ENCODE measurements at places on chromosomes 7 and 10.

DNA sequence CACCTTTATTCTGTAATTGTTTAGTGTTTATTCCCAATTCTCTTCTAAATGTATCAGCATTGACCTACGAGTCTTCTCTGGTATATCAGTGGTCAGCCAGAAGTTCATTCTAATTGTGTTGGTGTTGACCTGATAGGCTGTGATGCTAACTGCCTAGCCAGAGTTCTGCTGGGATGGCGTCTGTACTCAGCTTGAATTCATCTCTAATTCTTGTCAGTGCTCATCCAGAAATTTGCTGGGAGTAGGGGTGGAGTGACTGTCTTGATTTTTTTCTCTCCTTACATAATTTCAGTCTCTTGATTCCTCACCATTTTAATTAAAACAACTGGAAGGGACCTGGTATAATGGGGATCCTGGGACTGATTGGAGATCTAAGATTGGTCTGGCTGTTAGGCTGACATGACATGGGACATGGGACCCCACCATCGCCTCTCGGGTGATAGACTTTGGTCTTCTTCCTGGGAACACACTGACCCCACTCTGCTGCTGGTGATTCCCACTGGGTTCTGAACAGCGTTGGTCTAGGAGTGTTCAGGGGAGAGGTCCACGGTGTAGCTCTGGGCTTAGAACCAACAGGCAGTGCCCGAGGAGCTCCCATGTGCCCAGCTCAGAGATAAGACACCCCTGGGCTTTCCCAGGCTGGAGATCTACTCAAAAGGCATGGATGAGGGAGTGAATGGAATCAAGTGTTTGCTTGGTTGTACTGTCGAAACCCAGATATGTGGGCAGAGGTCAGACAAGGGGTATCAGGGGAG, 3.8 kb downstream of the NEURL1 start:
- DNase-seq: no peak

- DNase-seq: no peak
These were observed 105.0 kb downstream of the KMT2C start for GRCh38 chr7:152330827-152331226.

DNA sequence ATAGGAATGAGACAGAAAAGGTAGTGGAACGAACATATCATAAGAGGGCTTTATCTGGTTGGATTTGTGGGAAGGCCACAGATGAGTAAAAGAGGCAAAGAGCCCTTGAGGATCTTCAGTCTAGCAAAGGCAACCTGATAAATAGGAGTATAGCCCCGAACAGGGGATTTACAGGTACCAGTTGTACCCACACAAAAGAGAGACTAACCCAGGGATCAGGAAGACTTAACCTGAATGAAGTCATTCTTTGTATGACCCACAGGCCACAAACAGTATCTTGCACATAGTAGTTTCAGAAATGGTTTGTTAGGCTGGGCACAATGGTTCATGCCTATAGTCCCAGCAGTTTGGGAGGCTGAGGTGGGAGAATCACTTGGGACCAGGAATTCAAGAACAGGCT, 208.2 kb downstream of the ARHGAP21 start:
- no peak for DNase-seq

GRCh38 chr7:115153769-115154477, 232.0 kb downstream of the MDFIC start:
- DNase-seq: no peak

DNA sequence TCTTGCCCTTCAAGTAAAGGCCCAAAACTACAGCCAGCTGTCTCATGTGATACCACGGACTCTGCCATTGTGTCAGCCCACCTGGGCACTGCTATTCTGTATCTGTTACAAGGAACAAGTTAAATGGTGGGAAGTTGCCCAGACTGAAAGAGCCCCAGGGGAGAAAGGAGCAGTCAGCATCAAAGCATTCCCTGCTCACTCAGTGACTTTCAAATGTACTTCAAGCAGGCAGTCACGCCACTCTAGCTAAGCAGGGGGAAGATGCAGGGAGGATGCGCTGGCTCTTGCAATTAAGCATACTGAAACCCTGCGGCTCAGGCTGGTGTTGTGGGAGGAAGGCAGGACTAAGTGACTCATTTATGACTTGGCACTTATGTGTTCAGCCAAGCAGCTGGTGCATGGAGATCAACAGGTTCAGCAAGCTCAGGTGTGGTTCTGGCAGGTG, 1249.6 kb downstream of the TYW1 start:
- no peak for DNase-seq

DNA sequence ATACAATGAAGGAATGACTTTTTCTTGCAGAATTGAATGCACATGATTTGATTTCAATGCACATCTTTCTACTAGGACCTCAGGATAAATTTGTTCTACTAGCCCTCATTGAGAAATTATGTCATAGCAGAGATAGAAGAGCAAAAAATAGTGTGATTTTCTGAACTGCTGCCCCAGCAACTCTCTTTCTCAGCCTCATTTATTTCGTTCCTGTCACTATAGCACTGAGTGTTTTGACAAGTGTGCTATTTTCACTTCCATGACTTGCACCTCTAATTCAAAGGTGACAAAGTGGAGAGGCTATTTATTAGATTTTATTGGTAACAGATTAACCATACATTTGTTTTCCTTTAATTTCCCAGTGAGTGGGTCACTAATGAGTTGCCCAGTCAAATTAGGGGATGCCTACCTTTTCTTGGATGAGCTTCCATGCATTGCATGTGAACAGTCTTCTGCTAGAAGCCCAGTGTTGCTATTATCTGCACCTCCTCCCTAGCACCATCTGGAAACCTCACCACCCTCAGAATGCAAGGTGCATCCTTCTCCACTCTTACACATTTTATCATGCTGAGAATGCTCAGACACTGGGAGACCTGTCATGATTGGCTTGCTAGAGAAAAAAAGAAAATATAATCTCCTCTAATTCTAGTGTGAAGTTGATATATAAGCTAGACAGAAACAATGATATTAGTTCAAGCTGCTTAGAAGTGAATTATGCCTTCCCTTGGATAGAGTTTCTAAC, 119.6 kb upstream of the CTTNBP2 start:
- no peak for DNase-seq

DNA sequence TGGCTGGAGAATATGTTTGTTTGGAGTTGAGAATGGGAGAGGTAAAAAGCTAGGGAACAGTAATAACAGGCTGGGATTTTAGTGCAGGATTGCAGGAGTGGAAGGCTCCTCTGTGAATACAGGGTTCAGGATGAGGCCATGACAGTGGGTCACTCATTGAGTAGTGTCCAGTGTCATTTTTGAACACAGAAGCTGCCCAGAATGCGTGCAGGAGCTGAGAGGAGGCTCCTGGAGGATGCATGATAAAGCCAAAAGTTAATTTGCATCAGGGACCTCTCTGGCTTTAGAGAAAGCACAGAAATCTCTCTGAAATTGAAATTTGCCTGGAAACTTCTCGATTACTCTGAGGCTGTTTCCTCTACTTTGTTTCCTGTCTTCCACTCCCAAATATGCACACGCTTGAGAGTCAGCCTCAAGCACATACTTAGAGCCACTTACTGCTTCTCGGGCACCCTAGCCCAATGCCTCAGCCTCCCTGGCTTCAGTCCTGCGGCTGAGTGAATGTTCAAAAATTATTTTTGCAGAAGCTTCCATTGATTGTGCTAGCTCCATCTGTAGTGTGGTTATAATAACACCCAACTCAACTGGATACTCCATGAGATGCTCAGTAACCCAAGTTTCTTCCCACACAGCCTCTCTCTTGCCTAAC, 1.8 kb upstream of the GALNT17 start:
- DNase-seq: no peak

- DNase-seq: no peak
These were observed 317.3 kb downstream of the TCERG1L start for GRCh38 chr10:130994191-130994590.

DNA sequence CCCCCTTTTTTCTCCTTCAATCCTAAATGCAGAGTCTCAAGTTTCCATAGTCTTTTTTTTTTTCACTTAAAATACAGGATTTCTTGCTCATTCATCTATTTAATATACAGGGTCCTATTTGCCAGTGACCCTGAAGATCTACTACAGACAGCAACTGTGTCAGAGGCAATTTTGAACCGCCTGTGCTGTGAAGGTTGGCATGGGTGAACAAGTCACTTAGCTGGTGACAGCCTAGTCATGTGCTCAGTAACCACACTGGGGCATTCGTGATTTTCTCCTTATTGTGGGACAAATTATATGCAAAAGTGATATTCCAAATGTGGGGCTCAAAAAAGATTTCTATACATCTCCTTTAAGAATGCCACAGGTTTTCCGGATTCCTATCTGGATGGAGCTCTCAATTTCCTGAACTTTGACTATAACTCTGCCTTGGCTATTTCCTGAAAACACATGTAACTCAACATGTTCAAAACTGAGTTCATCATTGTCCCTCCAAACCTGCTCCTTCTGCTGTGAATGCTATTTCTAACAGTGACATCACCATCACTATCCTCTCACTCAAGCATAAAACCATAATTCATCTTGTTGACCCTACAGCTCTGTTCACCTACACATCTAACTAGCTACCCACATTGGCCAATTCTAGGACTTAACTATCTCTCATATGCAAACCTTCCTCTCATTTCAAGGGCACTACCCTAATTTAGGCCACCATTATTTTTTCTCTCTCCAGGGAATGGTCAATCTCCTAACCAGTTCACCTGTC, 36.7 kb downstream of the CDK6 start:
- no peak for DNase-seq

GRCh38 chr7:16975712-16976111, 93.9 kb upstream of the AGR3 start:
- DNase-seq: no peak

DNA sequence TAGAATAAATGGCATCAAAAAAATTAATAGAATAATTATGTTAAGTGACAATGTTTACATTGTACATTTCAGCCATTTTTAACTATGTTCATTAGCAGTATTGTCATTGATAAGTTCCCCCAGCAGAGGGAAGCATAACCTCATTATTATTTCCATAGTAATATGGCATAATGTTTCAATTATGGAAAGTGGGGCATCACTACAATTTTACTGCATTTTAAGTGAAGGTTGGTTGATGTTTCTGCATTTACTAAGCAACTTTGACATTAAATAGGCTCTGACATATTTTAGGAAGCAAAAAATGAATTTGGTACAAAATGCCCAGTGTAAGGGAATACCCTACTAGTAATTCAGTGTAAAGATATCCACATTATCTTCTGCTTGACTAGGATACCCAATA, 218.3 kb downstream of the SEMA3A start:
- DNase-seq: peak; percentile 66

DNA sequence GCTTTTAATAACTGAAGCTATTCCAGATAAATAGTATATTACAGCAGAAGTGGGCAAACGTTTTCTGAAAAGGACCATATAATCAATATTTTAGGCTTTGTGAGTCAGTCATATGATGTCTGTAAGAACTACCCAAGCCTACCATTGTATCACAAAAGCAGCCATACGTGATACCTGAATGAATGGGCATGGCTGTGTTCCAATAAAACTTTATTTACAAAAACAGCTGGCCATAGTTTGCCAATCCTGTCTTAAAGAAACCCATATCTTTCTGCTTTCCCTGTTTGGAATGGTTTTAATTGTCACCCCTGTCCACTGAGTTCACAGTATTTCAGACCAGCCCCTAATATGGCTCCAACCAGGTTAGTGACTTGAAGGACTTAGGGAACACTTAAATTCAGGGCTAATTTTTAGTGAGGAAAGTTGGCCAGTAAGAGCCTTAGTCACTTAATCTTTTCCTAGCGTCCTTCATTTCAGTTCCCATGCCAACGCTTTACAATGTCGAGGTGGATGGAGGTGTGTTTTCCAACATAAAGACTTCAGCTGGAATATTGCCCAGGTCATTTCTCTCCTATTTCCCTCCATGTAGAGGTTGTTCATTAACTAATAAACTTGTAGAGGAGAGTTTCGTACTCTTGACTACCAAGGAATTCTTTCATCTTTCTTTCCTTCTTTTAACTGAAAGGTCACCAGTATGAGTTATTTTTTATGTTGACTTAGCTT, 184.5 kb downstream of the TRIL start:
- no peak for DNase-seq

- no peak for DNase-seq
These were observed 247.5 kb downstream of the FOXP2 start for GRCh38 chr7:114662002-114662677.

GRCh38 chr7:115183431-115184057, 261.6 kb downstream of the MDFIC start:
- DNase-seq: no peak

GRCh38 chr10:59621771-59622170, 87.9 kb downstream of the SLC16A9 start:
- no peak for DNase-seq

Measured in dermis blood vessel endothelial cell (primary cell).